ENCODE measurements at places on chromosomes 7 and 10.

DNA sequence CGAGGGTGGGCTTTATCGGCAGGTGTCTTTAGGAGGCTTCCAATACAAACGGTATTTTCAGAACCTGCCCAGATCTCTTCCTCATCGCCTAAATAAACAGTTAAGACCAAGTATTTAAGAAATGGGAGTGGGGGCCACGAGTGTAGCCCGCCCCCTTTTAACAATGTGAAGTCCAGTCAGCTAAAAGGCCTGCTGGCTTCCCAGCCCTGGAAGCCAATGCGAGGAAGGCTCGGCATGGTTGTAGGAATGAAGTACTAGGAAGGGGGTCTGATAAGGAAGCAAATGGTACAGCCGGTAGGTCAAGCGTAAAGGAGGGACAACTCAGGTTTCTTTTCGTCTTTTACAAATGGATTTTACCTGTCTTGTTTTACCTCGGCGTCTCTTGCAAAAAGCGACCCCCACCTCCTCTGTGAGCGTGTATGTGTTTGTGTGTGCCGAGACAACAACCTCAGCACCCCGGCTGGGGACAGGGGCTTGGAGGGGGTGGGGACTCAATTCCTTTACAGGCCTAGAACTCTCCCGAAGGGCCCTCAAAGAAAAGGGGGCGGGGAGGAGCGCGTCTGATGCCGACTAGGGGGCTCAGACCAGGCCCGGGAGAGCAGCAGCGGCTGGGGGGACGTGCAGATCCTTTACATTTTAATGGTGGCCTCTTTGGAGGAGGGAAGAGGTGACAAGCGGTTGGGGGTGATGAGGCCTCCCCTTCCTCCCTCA lies 147.6 kb downstream of the GPR85 start:
- no peaks in the 10 kb centered on the region for H3K27me3 ChIP-seq
- peak overlapping the region; percentile 76 for H3K4me3 ChIP-seq
- H3K36me3 ChIP-seq, result no peaks in the 10 kb centered on the region
- peaks cover 51% of the 10 kb centered on the region for H3K4me1 ChIP-seq

DNA sequence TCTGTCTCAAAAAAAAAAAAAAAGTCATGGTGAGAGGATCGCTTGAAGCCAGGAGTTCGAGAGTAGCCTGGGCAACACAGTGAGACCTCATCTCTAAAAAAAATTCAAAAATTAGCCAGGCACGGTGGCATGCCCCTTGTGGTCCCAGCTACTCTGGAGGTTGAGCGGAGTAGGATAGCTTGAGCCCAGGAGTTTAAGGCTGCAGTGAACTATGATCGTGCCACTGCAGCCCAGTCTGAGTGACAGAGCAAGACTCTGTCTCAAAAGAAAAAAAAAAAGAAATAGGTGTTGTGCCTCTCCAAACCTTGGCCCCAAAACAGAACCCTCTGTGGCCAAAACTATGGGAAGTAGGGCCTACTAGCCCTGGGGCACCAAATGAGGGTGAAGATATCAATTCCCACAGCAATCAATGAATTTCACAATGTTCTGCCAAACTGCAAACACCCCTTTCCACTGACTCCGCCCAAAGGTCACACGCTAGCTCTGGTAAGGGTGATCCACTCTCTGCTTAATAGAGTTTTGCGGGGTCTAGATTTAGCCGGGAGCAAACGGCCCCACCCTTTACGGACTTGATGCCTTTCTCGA lies 16.9 kb downstream of the SSC4D start:
- H3K4me1 ChIP-seq, result peaks cover 28% of the 10 kb centered on the region
- H3K4me3 ChIP-seq, result peak overlapping the region; percentile 69
- no peaks in the 10 kb centered on the region for H3K27me3 ChIP-seq

DNA sequence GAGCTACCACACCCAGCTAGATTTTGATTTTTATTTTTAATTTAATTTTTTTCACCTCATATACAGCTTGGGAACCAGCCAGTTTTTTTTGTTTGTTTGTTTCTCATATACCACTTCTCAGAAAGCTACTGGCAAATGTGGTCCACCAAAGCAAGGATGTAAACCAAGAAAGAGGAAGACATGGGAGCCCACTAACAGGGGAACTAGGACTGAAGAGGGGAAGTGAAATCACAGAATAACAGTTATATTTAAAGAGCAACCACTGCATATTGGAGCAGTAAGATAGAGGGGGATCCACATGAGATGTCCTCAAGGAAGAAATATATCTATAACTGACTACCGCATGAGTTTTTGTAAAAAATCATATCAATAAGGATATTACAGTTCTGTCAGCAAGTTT lies 10.5 kb downstream of the CPVL start:
- no peaks in the 10 kb centered on the region for H3K4me1 ChIP-seq
- no peak overlapping the region for H3K27ac ChIP-seq
- no peak overlapping the region for H3K4me3 ChIP-seq
- no peaks in the 10 kb centered on the region for H3K27me3 ChIP-seq
- H3K36me3 ChIP-seq, result no peaks in the 10 kb centered on the region

- no peaks in the 10 kb centered on the region for H3K4me1 ChIP-seq
- no peaks in the 10 kb centered on the region for H3K27me3 ChIP-seq
- no peak for DNase-seq
- no peak overlapping the region for H3K27ac ChIP-seq
Measured at GRCh38 chr10:61325223-61325960, 127.8 kb downstream of the TMEM26 start.

GRCh38 chr7:585229-585711 lies 65.6 kb upstream of the PDGFA start:
- no peaks in the 10 kb centered on the region for H3K36me3 ChIP-seq
- H3K27me3 ChIP-seq, result no peaks in the 10 kb centered on the region

- peaks cover 16% of the 10 kb centered on the region for H3K4me1 ChIP-seq
- H3K36me3 ChIP-seq, result no peaks in the 10 kb centered on the region
- H3K27me3 ChIP-seq, result no peaks in the 10 kb centered on the region
- peak overlapping the region; percentile 2 for H3K4me3 ChIP-seq
- no peak overlapping the region for H3K27ac ChIP-seq
- DNase-seq, result no peak
Measured at GRCh38 chr7:122674502-122674901, 24.4 kb downstream of the RNF133 start.

DNA sequence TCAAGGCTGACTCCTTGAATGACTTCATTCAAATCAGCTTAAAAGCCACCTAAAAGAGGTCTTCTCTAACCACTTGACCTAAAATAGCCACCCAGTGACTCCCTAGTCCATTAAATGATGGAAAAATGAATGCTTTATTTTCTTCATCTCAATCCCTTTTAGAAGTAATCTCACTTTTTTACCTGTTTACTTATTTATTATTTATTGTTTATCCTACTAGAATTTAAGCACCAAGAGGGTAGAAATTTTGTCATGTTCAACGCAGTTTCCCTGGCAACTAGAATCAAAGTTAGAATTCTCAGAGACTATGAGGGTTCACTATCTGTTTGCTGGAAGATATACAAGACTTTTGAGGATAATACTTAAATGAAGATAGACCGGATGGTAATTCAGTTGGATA lies at the start of gene LIPJ:
Gene LIPJ (plus strand): TSS at position 301 of the 400 bp plus-strand sequence. CDS start 3,926 bp downstream, outside the sequence.
- H3K4me3 ChIP-seq, result no peak within 1 kb of the TSS
- no peak within 1 kb of the TSS for H3K27ac ChIP-seq
- peaks cover 7% of the 10 kb centered on the region for H3K4me1 ChIP-seq
- no peaks in the 10 kb centered on the region for H3K36me3 ChIP-seq
- H3K27me3 ChIP-seq, result no peaks in the 10 kb centered on the region

GRCh38 chr7:132138817-132139216 lies 437.5 kb downstream of the PLXNA4 start:
- H3K27ac ChIP-seq, result no peak overlapping the region
- H3K4me3 ChIP-seq, result no peak overlapping the region
- no peaks in the 10 kb centered on the region for H3K4me1 ChIP-seq
- H3K27me3 ChIP-seq, result no peaks in the 10 kb centered on the region

- H3K27ac ChIP-seq, result no peak overlapping the region
- H3K36me3 ChIP-seq, result no peaks in the 10 kb centered on the region
- no peaks in the 10 kb centered on the region for H3K4me1 ChIP-seq
Measured at GRCh38 chr10:111234234-111234913, 157.5 kb downstream of the ADRA2A start.

DNA sequence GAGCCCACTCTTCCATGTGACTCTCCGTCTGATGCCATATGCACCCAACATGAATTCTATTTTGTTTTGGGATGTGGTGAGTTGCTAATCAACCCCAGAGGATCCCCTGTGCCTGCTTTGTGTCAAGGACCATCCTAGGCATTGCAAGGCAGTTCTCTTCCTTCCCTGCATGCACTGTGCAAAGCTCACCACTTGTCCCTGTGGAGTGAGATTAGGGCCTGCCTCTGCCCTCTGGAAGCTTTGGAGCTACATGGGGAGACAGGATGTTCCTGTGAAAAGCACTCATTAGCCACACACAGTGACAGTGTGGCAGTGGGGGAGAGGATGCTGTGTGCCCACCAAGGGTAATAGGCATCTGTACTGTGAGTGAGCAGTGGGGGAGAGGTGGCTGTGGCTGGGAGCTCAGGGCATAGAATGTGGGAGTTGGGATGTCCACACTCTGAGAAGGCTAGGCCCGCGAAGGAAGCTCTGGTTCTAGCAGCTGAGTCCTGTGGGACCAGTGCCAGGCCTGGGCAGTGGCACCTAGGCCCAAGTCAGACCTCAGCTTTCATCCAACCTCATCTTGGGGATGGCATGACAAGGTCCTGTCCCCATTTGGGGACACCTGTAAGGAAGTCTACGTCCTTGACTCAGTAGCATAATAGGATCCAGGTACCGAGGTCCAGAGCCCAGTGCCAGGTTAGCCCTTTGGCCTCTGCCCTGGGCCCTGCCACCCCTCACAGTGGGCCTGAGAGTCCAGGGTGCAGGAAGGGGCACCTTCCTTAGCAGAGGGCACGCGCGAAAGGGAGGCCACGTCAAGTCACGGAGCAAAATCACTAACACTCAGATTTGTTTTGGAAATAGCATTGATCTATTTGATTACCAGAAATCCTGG lies 6.6 kb downstream of the ADRA2A start:
- H3K4me1 ChIP-seq, result peaks cover 9% of the 10 kb centered on the region
- DNase-seq, result peak; percentile 87
- no peak overlapping the region for H3K27ac ChIP-seq
- H3K4me3 ChIP-seq, result no peak overlapping the region
- no peaks in the 10 kb centered on the region for H3K36me3 ChIP-seq
- H3K27me3 ChIP-seq, result no peaks in the 10 kb centered on the region

DNA sequence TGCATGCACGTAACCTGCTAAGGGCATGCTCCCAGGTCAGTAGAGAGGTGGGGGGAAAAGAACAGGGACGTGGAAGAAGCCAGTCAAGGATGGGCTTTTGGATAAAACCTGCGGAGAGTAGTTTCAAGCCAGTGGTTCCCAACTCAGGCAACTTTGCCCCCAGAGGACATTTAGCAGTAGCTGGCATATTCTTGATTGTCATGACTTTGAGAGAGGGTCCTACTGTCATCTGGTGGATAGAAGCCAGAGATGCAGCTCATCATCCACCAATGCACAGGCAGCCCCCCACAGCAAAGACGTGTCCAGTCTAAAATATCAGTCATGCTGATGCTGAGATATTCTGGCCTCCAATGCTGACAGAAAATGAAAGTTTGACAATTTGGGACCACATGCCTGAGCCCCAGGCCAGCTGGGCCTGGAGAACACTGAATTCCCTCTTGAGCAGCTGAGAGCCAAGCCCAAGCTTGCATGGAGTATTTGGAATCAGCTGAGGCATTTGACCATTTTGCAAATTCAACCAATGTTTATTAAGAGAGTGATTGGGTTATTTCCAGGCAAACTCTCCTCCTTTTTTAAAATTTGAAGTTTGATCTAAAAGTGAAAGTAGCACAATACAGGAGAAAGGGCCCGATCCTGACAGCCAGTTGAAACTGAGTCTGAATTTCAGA lies 110.0 kb upstream of the C7orf33 start:
- no peak overlapping the region for H3K27ac ChIP-seq
- no peaks in the 10 kb centered on the region for H3K4me1 ChIP-seq
- H3K27me3 ChIP-seq, result no peaks in the 10 kb centered on the region
- no peak overlapping the region for H3K4me3 ChIP-seq

GRCh38 chr10:2866569-2866968 lies 200.8 kb upstream of the PFKP start:
- no peaks in the 10 kb centered on the region for H3K36me3 ChIP-seq
- H3K4me1 ChIP-seq, result no peaks in the 10 kb centered on the region
- H3K27me3 ChIP-seq, result no peaks in the 10 kb centered on the region

GRCh38 chr7:103398483-103399127 lies 47.4 kb downstream of the SLC26A5 start:
- no peak overlapping the region for H3K27ac ChIP-seq
- no peak overlapping the region for H3K4me3 ChIP-seq
- no peaks in the 10 kb centered on the region for H3K27me3 ChIP-seq
- H3K4me1 ChIP-seq, result no peaks in the 10 kb centered on the region
- no peaks in the 10 kb centered on the region for H3K36me3 ChIP-seq
- DNase-seq, result no peak

DNA sequence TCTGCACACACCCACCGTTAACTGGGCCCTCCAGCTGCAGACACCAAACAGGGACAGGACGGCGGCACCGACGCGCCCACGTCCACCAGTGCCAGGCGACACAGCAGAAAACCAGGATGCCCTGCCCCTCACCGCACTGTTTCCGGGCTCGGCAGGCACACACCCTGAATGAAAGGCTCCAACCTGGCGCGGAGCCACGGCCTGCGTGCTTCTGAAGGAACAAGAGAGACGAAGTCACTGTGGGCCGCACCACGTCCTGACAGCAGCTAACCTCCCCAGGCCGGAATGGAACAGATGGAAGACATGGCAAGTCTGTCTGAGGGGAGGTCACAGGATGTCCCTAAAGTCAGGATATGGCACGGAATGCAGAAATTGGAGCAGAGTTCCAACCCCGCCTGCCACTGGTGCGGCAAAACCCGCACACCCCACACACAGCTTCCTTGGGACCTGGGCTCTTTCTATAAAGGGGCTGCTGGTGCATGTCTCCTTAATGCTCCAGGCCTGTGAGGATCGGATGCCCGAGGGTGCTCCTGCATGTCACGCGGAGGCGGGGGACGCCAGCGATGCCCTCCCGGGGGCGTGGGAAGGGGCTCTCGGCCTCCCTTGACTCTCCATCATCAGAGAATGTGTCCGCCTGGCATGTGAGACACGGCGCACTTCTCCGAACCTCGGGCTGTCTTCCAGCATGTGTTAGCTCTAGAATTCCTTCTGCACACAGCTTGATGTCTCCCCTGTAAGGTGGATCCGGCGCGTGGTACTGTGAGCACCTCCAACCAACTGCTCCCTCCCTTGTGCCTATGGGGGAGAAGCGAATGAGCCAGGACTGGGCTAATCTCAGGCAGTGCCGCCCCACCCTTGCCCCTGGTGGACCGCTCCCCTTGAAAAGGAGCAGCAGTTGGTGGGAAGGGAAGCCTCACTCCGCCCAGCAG lies 3.9 kb upstream of the GPER1 start:
- no peak for DNase-seq
- no peaks in the 10 kb centered on the region for H3K36me3 ChIP-seq
- H3K4me3 ChIP-seq, result no peak overlapping the region
- peaks cover 40% of the 10 kb centered on the region for H3K4me1 ChIP-seq
- no peak overlapping the region for H3K27ac ChIP-seq
- H3K27me3 ChIP-seq, result no peaks in the 10 kb centered on the region

GRCh38 chr7:143426479-143427142 lies 16.6 kb upstream of the TAS2R60 start:
- DNase-seq, result no peak
- no peaks in the 10 kb centered on the region for H3K27me3 ChIP-seq
- no peaks in the 10 kb centered on the region for H3K36me3 ChIP-seq
- H3K27ac ChIP-seq, result no peak overlapping the region
- H3K4me3 ChIP-seq, result no peak overlapping the region
